ENCODE measurements at places on chromosomes 13 and 19. TPM values are rescaled to one million over a fixed set of nuclear protein-coding genes. Genes with fewer than 3 reads are reported as not detected.

DNA sequence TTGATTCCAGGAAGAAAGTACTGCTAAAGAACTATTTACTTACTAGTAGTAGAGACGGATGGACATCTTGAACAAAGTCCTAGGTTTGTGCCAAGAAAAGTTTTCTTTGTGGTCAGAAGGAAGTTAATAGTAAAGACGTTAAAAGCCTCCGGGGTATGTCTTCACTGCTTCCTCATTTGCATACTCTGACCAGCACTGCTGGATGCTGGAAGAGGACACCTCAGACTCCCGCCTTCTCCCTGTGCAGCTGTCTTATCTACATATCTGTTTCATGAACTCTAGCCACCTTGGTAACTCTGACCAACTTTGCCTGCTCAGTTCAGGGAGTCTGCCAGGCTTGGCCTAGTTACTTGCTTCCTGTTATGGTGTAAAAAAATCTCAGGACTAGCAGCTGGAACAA lies 1109.1 kb upstream of the MIR17HG start:
- DNase-seq: no peak

DNA sequence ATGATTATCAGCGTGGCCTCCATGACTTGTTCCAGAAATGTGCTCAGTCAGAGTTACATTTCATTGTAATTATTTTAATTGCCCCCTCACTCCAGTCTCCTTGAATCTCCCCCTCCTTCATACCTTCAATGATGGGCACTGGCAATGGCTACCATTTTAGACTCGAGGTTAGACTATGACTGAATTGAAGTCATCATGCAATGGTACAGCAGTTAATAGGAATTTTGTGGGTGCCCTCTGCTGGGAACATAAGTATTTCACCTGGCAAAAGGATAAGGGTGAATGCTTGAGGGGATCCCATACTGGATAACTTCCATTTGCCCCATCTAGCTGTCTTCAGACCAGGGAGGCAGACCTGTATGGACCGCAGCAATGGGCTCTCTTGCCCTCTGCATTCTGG lies 32.2 kb upstream of the USP12 start:
- DNase-seq: no peak

DNA sequence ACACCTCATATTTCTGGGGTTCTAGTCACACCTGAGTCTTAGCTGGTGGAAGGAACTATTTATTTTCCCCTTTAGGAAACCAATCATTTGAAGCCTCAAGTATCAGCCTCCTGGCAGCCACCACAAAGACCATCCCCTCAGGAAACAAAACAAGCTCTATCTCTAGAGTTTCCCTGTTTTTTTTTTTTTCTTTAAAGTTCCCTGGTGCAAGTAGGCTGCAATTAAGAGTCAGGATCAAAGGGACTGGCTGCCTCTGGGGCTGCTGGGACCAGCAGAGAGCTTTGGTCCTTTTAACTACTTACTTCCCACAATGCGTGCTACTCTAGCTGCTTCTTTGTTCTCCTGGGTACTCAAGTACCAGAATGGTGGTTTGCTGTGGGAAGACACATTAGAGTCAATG lies 11.4 kb downstream of the MBNL2 start:
- no peak for DNase-seq

DNA sequence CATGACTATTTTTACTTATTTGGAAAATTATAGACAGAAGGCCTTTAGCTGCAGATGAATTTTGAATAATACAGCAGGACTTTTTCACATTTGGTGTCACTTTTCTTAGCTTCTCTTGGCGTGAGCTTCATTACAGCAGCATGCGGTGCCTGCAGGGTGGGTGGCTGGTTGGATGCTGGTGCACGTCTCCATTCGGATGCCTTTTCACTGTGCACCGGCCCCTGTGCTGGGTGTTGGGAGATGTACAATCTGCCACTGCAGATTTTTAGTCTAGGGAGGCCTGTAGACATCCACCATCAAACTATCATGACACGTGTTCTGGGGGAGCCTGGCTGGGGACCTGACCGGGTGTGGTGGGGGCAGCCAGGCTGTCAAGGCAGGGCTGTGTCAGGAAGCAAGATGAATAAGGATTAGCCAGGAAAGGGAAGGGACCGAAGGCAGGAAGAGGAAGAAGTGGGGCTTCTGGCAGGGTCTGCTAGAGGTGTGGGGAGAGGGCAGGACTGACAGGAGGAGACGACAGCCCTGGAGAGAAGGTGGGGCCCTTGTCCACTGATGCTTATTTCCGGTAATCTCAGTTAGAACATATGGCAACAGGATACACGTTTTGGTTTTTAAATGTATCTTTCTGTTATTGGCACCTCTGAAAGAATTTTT lies 88.8 kb downstream of the ARHGEF7 start:
- no peak for DNase-seq

The CEACAM1 gene
- 0.71 TPM for total RNA-seq

DNA sequence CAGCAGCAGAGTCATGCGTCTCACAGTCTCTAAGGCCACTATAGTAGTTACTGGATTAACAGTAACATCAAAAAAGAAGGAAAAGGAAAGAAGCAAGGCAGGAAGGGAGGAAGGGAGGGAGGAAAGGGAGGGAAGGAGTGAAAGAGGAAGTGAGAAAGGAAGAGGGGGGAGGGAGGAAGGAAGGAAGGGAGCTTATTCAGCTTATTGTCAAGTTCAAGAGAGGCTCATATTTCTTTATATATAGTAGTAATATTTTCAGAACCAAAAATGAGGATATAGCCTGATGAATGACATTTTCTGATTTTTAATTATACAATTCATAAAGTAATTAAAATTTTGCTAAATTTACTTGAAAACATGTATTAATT lies 17.7 kb upstream of the RUBCNL start:
- DNase-seq: no peak

GRCh38 chr13:76816394-76816793 lies 69.8 kb downstream of the KCTD12 start:
- no peak for DNase-seq

DNA sequence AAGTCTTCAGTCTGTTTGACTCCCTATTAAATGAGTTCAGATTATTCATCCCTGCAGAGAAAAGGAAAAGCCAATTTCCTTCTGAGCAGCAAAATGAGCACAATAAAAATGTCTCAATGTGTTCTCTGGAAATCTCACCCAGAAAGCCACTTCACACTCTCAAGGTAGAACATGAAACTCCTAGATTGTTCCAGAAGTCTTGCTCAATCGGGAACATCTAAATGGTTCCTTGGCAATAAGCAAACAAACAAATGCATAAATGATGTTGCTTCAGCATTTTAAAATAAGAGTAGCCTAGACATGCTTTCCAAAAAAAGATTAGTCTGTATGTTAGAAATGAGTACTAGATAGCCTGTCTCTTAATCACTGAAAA lies 59.7 kb upstream of the TNFRSF19 start:
- no peak for DNase-seq

DNA sequence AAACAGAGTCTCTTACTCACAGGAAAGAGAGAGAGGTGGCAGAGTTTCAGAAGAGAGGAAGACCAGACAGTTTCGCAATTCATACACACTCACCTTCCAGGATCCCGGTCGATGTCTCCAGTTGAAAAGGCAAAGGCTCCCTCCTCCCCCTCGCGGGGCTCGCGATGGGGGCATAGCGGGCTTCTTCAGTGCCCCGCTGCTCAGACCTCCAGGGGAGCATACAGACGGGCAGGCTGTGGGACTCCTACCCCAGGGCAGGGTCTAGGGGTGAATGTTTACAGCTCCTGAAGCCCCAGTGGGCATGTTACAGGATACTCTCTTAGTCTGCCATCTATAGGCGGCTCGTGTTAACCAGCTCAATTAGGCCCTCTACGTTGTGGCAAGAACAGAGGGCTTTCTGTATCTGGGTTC lies 139.2 kb downstream of the SLITRK5 start:
- DNase-seq: no peak

DNA sequence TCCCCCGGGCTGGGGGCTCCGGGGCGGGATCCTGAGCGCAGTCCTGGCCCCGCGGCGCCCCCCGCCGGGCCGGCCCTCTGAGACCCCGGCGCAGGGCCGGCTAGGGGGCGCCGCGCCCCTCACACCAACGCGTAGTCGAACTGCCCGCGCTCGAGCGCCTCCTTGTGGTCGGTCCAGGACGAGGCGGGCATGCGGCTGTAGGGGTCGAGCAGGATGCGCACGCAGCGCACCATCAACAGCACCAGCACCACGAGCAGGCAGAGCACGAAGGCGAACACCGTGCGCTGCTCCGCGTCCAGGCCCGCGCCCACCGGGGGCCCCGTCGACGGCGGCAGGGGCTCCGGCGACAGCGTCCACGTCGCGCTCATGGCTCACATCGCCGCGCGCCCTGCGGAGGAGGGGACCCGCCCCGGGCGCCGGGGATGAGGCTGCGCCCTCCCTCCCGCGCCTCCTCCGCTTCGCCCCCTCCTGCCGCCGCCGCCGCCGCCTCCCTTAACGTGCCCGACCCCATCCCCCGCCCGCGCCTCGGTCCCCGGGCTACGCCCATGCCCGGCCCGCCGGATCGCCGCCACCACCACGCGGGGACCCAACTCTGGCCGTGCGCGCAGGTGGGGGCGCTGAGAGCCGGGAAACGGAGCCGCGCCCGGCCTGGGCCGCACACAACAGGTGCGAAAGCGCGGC lies 624 bp downstream of the CTXN1 start:
- peak; percentile 91 for DNase-seq

DNA sequence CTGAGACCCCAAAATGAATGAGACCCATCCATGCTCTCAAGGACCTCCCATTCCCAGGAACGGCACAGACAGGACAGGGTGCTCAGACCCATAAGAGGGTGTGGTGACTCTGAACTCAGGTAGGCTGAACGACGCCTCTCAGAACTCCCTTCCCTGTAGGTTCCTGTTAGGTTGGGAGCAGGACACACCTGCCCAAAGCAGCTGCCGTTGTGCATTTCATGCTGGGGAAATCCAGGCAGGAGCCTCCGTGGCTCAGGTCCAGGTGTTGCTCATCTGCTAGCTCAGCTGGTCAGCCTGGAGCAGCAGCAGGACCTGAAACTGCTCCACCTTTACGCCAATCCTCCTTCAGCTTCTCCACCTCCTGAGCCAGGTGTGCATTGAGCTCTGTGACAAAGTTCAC lies 19.1 kb upstream of the TEX101 start:
- no peak for DNase-seq

The CEACAM3 gene
- not detected for total RNA-seq

- no peak for DNase-seq
These were observed 248.4 kb upstream of the ZNF507 start for GRCh38 chr19:32097011-32097410.

- DNase-seq: no peak
These were observed 549.5 kb downstream of the SLITRK1 start for GRCh38 chr13:83332751-83333150.

GRCh38 chr19:3950871-3951861 lies 18.3 kb downstream of the NMRK2 start:
- peak; percentile 84 for DNase-seq

The ZNF546 gene
- total RNA-seq: 7.8 TPM

- no peak for DNase-seq
These were observed 256.9 kb downstream of the SPRY2 start for GRCh38 chr13:80083853-80084676.

- DNase-seq: no peak
These were observed 15.2 kb downstream of the FAM124A start for GRCh38 chr13:51237386-51237785.

DNA sequence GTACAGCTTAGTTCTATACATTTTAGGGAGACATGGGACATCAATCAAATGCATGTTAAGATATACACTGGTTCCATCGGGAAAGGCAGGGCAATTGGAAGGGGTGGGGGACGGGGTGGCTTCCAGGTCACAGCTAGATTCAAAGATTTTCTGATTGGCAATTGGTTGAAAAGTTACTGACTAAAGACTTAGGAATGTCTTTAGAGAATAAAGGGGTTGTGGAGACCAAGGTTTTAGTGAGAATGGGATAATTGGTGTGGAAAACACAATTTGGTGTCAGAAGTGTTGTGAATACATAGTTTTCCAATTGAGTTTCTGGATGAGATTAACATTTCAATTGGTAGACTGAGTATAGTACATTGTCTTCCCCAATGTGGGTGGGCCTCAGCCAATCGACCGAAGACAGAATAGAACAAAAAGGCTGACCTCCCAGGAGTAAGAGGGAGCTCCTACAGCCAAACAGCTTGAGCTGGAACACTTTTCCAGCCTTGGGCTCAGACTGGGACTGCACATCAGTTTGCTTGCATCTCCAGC lies 988 bp upstream of the CCDC169 start:
- DNase-seq: peak; percentile 65

DNA sequence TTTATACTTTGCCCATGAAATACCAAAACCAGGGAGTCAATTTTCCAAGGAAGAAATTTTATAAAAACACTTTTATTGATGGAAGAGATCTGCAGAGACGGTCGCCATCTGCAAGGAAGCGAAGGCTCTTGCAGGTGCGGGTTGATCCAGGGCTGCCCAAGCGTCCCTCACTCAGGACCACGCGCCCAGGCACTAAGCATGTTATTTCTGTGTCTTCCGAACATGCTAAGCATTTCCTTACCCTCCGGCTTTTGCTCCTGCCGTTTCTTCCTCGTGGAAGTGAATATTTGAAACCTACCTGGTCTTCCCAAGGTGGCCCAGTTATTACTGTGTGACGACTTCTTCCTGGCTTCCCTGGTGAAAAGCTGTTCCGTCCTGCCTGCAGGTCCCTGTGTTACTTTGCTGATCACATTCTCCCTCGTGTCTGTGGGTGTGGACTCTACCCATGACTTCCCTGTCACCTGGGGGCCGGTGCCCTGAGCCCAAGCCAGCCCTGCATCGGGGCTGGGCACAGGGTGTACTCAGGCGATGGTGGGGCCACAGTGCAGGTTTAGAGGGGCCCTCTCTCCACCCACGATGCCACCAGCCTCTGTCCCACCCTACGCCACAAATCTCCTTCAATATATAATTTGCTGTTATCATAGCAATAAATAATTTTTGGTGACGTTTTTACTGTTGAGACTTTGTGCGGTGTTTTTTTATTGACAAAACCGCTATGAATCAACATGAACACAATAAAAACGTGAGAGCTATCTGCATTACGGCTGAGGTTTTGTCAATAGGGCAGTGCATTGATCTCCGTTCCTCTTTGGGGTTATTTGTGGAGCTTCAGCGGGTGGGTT lies 119.4 kb downstream of the URI1 start:
- no peak for DNase-seq

DNA sequence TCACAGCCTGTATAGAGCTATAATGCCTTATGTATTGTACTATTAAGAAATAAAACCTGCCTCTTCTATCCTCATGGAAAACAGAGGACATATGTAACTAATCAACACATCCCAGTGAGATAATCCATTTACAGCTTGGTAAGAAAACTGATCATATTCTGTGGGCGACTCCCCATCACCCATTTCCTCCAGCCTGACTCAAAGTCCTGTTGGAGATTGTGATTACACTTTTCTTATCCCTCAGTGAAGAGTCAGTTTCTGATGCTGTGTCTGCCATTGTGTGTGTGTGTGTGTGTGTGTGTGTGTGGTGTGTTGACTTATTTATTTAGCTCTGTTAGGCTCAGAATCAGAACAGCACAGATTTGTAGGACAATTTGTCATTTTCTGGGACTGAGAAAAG lies 212.8 kb downstream of the FGF9 start:
- no peak for DNase-seq

DNA sequence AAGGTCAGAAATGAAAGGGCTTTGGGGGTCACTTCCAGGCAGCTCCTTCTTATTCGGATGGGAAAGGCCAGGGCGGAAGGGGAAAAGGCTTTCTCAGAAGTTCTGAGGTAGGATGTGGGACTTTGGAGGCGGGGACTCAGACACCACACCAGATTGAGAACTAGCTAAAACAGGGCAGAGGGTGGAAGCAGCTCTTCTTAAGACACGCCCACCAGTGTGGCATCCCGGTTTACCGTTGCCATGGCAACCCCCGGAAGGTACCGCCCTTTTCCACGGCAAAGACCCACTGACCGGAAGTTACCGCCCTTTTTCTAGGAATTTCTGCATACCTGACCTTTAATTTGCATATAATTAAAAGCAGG lies 3.8 kb upstream of the LILRA5 start:
- DNase-seq: no peak

GRCh38 chr19:10270180-10270615 lies 722 bp upstream of the ICAM1 start:
- DNase-seq: peak; percentile 83

The CC2D1A gene
- 16.9 TPM for total RNA-seq

Measured in sigmoid colon (tissue), 7 donors.